Left cardiac atrium (tissue), 4 donors: ENCODE measurements at places on chromosomes 11 and 22.

- no peak for DNase-seq
These were observed 25.6 kb downstream of the PC start for GRCh38 chr11:66932543-66932942.

GRCh38 chr11:35227576-35228327 is 88.8 kb downstream of the CD44 start:
- no peak for DNase-seq

DNA sequence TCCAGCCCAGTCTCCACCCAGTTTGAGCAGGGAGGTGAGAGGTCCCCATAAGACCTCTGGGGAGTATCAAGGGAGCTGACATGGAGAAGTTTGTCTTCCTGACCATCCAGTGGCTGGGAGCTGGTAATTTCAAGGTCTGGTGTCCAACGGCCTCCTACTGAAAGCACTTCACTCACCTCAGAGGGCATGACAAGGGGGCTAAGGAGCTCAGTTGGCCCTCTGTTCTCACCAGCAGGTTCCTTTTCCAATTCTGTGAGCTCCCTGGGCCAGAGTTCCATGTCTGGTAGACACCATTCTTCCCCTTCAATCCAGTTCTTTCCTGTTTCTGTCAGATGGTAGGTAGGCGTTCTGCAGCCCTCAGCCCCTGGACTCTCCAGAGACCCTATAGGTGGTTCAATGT is 3.1 kb downstream of the SELENOH start:
- no peak for DNase-seq

DNA sequence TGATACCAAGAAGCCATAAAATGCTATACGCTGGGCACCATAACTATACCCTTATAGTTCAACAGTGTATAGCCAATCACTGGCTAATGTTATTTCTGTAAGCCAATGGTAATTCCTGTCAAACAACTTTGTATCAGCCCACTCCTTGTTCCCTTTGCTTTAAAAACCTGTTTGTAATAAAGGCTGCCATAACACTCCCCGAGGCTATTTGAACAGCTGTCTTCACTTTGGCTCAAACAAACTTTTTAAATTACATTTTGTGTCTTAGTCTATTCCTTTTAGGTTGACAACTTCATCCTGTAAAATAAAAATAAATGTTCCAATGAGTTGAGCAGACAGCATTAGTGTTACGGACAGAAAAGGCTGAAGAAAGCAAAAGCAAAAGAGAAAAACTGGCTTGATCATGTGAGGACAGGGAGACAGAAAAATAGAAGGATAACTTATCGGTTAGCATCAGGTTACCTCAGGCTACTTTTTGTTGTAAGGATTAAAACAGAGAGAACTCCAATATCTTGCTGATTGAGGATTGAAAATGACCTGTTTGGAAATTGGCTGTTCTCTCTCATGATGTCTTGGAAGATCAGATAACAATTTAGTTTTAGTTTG is 95.0 kb downstream of the AASDHPPT start:
- no peak for DNase-seq

GRCh38 chr11:102302241-102302640 is 15.0 kb upstream of the BIRC3 start:
- no peak for DNase-seq

DNA sequence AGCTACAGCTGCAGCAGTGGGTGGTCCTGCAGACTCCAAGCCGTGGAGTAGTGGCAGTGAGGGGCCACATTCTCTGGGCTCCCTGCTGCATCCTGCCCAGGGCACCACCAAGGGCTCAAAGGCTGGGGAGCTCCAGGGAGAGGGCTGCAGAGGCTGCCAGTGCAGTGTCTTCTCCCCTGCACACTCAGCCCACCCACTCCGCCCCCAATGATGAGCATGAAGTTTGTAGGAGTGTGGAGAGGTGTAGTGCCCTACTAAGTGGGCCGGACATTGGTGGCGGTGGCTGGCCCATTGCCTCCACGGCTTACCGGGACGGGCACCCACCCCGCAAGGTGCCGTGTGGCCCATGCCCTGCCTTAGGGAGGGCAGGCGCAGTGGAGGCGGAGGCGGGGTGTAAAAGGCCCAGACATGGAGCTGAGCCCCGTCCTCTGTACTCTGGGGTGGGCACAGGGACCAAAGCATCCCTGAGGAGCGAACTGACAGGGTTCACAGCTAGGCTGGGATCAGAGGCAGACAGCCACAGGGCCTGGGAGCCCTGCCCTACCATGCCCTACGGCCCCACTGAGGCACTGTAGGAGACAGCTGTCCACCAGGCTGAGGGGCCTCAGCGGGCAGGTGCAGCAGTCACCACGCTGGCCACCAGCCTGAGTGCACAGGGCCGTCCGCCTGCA is 18.9 kb downstream of the ARVCF start:
- DNase-seq, result no peak

DNA sequence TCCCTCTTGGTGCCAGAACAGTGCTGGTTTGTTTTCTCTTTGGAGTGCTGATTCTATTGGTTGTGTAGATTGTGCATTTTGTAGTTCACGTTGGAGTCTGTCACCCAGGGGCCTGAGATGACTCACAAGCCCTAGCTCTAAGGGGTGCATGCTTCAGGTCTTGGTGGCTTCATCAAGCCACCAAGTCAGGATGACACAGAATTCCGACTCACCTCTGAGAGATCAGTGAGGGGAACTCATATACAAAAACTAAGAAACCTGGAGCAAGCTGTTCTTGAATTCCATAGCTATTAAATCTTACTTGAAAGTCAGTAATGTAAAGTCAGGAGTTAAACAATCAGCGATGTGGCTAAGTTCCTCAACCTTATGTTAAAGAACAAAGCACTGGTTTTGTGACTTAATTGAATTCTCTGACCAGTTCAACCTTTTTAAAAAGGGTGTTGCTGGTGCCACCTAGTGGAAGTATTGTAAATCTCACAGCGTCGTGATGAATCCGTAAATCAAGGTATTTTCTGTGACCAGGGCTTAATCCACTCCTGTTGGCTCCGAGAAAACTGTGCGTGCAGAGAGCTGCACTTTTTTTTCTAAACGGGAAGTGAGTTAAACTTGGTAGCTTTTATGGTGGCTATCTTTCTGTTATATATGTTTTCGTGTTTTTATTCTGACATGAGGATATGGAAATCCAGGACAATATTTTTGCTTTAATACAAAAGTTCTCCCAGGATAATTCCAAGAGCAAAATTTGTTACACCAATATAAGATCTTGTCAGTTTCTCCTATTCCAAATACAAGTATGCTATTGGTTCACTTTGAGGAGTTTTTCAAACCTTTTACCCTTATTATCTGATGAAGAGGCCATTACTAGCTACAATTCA is 14.6 kb downstream of the MMP13 start:
- DNase-seq, result no peak

GRCh38 chr11:46248289-46249102 is 29.0 kb upstream of the CREB3L1 start:
- no peak for DNase-seq

DNA sequence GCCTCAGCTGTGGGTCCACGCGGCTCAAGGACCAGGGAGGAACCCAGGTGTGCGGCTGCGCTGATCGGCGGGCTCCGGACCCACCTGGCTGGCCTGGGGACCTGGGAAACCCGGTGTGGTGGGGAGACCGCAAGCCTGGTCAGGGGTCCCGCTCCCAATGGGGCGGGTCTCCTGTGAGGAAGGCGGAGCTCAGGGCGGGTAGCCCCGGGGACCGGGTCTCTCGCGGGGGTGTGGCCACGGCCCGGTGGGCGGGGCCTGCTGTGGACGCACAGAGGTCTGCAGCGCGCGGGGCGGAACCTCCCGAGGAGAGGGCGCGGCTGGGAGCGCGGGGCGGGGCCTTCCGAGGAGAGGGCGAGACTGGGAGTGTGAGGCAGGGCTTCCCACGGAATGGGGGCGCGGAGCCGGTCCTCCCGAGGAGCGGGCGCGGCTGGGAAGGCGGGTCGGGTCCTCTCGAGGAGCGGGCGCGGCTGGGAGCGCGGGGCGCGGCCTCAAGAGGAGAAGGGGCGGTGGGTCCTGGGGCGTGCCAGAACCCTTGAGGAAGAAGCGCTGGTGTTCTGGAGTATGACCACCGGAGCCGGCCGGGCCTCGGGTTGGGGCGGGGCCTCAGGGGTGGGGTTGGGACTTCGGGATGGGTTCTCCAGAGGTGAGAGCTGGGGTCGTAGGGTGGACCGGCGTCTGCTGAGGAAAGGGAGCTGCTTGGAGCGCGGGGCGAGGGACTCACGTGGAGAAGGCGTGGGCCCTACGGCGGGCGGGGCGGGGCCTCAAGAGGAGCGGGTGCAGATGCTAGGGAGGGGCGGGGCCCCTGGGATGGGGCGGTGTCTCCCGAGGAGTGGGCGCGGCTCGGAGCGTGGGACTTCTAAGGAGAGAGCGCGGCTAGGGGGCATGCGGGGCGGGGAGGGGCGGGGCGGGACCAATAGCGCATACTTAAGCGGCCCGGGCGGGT is 20.8 kb downstream of the DGCR6L start:
- DNase-seq, result peak; percentile 91

DNA sequence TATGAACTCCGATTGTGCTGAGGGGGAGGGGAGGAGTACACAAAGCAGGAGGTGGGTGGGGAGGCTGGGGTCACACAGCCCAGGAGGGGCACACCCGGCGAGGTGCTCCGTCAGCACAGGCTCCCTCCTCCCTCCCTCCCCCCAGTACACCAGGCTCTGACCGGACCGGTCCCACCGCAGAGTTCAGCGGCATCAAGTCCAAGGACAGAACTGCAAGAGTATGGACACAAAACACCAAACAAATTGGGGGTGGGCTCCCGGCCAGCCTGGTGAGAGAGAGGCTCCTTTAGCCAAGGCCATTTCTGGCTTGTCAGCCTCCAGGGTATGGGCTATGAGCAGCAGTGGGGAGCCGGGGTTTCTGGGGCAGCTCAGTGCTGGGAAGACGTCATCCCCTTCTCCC is 68.3 kb downstream of the ST3GAL4 start:
- no peak for DNase-seq

- DNase-seq, result no peak
These were observed 38.8 kb downstream of the MICAL3 start for GRCh38 chr22:17985606-17986005.

- no peak for DNase-seq
These were observed 17.9 kb downstream of the APOL5 start for GRCh38 chr22:35735542-35735941.

- peak; percentile 94 for DNase-seq
These were observed at the start of gene ARVCF for GRCh38 chr22:20016734-20017621. TSS of gene ARVCF (minus strand) at chr22:20016823. CDS start at chr22:19990794, 26,029 bp downstream.

GRCh38 chr11:21511835-21512440 is 680.9 kb upstream of the ANO5 start:
- peak; percentile 45 for DNase-seq

- DNase-seq, result no peak
These were observed 59.4 kb downstream of the KDM2A start for GRCh38 chr11:67178421-67178820.

GRCh38 chr11:76291576-76292526 is 85.5 kb upstream of the WNT11 start:
- DNase-seq, result no peak

GRCh38 chr11:61700212-61700611 is 20.0 kb downstream of the DAGLA start:
- DNase-seq, result no peak

GRCh38 chr11:47351156-47352126 is 1.1 kb downstream of the MYBPC3 start:
- DNase-seq, result peak; percentile 69

DNA sequence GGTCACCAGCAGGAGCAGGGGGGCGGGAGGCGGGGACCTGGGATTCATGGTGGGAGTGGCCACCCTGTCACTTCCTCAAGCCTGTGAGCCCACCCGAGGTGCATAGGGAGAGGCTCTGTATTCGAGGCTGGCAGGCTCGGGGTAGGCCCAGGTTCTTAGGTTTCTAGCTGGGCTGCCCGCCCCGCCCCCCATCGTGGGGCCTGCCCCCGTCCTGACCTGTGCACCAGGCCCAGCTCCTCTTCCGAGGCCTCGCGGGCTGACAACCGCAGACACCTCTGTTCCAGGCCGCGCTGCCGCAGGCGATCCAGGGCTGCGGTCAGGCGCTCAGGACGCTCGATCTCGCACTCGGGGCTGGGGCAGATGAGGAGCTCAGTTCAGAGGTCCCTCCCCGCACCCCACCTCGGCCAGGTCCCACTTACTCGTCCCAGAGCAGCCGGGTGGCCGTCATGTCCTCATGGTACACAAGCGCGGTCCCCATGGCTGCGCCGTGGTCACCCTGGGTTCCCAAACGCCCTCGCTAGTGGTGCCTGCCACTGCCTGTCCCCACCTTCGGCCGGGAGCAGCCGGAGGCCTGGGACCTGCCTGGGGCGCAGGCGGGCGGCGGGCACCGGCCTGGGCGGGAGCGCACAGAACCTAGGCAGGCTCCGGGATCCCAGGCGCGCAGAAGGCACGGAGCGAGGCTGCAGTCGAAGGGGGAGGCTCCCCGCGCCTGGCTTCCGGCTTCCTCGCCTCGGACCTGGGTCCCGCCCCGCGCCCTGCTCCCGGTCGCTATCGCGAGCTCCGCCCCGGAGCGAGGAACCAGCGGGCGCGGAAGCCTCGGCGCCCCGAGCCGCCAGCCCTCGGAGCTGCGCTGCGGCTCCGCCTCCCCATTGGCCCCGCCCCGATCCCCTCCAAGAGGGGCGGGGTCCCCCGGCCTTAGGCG is at the start of gene HDAC10:
HDAC10 (minus strand) TSS at position 711 of the 922 bp plus-strand sequence; CDS start at position 478, 233 bp downstream.
- peak; percentile 88 for DNase-seq

DNA sequence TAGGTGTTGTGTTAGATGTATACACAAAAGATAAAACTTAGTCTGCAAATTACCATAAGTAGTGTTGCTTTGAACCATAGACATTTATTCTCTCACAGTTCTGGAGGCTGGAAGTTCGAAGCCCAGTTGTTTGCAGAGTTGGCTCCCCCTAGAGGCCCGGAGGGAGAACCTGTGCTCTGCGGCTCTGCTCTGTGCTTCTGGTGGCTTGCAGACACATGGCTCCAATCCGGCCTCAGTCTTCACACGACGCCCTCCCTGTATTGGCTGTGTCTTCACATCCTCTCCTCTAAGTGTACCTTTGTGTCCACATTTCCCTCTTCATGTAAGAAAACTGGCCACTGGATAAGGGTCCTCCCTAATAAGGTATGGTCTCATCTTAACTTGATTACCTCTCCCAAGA is 128.4 kb downstream of the OPCML start:
- DNase-seq, result no peak

DNA sequence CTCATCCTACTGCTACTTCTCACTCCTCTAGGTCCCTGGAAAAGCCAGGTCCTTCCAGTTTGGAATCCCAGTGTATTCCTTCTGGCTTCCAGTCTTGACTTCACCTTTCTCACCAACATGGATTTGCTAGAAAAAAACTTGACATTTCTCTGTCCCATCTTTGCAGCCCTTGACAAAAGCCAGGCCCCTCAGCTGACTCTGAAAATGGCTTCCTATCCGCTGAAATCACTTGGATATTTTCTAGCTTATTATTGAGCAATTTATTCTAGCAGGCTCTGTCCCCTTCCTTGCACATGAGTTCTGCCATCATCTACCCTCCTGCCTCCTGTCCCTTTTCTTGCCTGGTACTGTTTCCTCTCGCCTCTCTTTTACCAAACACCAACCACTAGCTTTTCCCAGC is 427.2 kb downstream of the BUD13 start:
- DNase-seq, result no peak

GRCh38 chr11:72584293-72584938 is 89.8 kb downstream of the PDE2A start:
- DNase-seq, result peak; percentile 69

DNA sequence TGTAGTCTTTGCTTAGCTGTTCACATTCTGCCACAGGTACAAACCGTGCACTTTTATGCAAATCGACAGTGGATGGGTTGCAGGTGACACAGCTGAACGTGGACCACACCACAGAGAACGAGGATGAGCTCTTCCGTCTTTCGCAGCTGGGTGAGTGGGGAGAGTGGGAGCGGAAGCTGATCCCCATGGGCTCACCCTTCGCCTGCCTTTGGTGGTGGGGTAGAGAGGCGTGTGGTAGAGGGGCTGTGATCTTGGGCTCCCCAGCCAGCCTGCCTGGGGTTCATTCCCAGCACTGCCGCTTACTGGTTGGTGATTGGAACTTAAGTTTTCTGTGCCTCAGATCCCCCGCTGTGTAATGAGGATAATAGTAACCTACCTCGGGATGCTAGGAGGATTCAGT is 19.1 kb downstream of the TAB1 start:
- no peak for DNase-seq
